ENCODE measurements at places on chromosomes 12 and 14.
A peak's percentile ranks its signal among the peaks of the same experiment; 100 is the strongest.

- H3K36me3 ChIP-seq, result no peaks in the 10 kb centered on the region
- DNase-seq, result no peak
- no peak overlapping the region for H3K27ac ChIP-seq
- H3K4me3 ChIP-seq, result no peak overlapping the region
- H3K4me1 ChIP-seq, result peaks cover 29% of the 10 kb centered on the region
Measured at GRCh38 chr12:46388427-46389021, 16.0 kb upstream of the SLC38A2 start.

GRCh38 chr14:100078997-100079725 is 13.9 kb downstream of the EVL start:
- peak overlapping the region; percentile 95 for H3K27ac ChIP-seq
- peak overlapping the region; percentile 80 for H3K4me3 ChIP-seq
- DNase-seq, result peak; percentile 93

GRCh38 chr14:23538050-23538718 is 13.4 kb downstream of the ZFHX2 start:
- H3K27ac ChIP-seq, result no peak overlapping the region
- no peak for DNase-seq
- no peaks in the 10 kb centered on the region for H3K36me3 ChIP-seq
- no peak overlapping the region for H3K4me3 ChIP-seq
- no peaks in the 10 kb centered on the region for H3K4me1 ChIP-seq
- no peaks in the 10 kb centered on the region for H3K27me3 ChIP-seq

- no peak for DNase-seq
- H3K27ac ChIP-seq, result peak overlapping the region; percentile 76
- no peaks in the 10 kb centered on the region for H3K36me3 ChIP-seq
- H3K4me1 ChIP-seq, result peaks cover 92% of the 10 kb centered on the region
Measured at GRCh38 chr14:73744874-73745529, 30.8 kb upstream of the PNMA1 start.

DNA sequence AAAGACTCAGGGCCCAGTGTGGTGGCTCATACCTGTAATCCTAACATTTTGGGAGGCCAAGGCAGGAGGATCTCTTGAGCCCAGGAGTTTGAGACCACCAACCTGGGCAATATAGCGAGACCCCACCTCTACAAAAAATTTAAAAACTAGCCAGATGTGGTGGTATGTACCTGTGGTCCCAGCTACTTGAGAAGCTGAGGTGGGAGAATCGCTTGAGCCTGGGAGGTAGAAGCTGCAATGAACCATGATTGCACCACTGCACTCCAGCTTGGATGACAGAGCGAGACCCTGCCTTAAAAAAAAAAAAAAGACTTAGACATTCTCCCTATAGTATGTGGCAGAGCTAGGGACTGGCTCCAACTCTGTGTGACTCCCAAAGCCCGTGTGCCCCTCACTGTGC is 2.9 kb downstream of the UBE3B start:
- no peak for DNase-seq
- peaks cover 33% of the 10 kb centered on the region for H3K4me1 ChIP-seq
- H3K36me3 ChIP-seq, result peaks cover 23% of the 10 kb centered on the region
- no peaks in the 10 kb centered on the region for H3K27me3 ChIP-seq
- no peak overlapping the region for H3K27ac ChIP-seq

DNA sequence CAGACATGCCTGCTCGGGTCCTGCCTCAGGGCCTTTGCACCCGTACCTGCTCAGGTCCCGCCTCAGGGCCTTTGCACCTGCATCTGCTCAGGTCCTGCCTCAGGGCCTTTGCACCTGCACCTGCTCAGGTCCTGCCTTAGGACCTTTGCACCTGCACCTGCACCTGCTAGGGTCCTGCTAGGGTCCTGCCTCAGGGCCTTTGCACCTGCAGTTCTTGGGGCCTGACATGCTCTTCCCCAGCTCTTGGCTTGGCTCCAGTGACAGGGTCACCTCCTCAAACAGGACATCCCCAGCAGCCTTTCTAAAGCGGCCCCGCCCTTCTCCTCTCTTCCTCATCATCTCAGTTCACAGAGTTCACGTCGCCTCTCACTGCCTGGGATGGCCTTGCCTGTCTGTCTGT is 54.9 kb upstream of the NCOR2 start:
- no peak overlapping the region for H3K27ac ChIP-seq
- H3K4me3 ChIP-seq, result no peak overlapping the region
- H3K36me3 ChIP-seq, result no peaks in the 10 kb centered on the region
- no peaks in the 10 kb centered on the region for H3K27me3 ChIP-seq
- H3K4me1 ChIP-seq, result no peaks in the 10 kb centered on the region

DNA sequence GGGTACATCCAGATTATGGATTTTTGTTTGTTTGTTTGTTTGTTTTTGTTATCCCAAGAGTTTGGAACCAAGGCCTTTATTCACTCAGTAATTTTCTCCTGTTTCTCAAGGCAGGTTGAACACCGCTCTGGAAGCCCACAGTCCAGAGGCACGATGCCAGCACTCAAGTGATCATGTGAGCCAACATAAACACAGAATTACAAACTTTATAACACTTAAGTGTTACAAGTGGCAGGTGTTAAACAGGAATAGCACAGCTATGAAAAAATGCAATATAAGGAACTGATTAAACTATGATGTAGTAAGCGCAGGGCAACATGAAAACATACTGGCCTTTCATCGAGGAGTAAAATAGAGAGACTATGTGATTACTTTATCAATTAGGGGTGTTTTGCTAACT is 1885.8 kb upstream of the SEL1L start:
- no peak overlapping the region for H3K27ac ChIP-seq
- no peaks in the 10 kb centered on the region for H3K27me3 ChIP-seq
- H3K36me3 ChIP-seq, result no peaks in the 10 kb centered on the region
- H3K4me1 ChIP-seq, result no peaks in the 10 kb centered on the region
- H3K4me3 ChIP-seq, result no peak overlapping the region
- no peak for DNase-seq

DNA sequence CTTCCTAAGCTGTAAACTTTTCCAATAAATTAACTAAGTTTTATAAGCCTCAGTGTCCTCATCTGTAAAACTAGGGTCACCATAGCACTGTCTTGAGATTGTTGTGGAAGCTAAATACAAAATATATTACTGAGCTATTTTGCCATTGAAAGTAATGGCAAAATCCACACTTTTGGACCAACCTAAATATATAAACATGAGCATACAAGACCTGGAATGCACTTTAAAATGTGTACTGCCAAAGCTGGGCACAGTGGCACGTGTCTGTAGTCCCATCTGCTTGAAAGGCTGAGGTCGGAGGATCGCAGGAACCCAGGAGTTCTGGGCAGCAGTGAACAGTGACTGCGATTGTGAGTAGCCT is 29.8 kb upstream of the SINHCAF start:
- no peak overlapping the region for H3K4me3 ChIP-seq
- no peak overlapping the region for H3K27ac ChIP-seq
- H3K27me3 ChIP-seq, result no peaks in the 10 kb centered on the region
- DNase-seq, result no peak

- H3K4me3 ChIP-seq, result no peak overlapping the region
- H3K4me1 ChIP-seq, result no peaks in the 10 kb centered on the region
- no peak for DNase-seq
Measured at GRCh38 chr12:59040656-59041055, 120.4 kb upstream of the LRIG3 start.

- DNase-seq, result no peak
- no peak overlapping the region for H3K4me3 ChIP-seq
- H3K27me3 ChIP-seq, result no peaks in the 10 kb centered on the region
- H3K36me3 ChIP-seq, result no peaks in the 10 kb centered on the region
- no peak overlapping the region for H3K27ac ChIP-seq
Measured at GRCh38 chr12:59031313-59031712, 111.0 kb upstream of the LRIG3 start.

DNA sequence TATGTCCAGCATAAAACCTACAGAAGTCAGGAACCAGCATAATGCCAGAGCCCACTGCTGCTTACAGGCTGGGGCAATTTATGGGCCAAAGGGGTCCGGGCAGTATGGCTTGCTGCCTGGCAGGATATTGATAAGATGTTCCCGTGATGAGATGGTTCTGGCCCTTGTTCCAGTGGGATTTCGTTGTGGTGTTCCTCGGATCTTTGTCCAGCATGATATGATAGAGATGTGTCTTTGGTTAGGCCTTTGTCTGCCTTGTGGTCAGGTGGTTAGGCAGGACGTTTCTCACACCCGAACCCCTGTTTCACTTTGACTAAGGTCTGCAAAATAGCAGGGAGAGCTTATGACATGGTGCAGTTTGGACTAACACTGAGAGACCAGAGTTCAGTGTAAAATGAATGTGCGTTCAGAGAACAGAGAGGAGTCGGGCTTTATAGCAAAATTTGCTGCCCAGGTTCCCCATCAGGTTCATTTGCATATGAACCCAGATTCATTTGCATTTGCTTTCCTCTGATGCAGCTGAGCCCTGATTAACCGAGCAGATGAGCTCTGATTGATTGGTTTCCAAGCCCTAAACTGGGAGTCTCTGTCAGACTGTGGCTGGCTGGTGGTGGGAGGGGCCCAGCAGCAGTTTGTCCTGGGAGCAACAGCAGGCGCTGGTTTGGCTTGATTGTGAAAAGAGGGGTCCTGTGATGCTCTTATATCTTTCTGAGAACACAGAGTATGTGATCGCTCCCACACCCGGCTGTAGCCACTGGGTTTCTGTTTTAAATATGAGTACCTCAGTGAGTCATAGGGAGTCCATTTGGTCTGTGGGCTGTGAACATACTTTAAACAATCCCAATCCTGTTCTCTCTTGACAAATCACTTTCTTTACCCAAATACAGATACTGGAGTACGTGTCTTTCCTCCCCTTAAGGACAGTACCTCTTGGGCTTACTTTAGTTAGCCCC is 156.3 kb upstream of the PZP start:
- peaks cover 22% of the 10 kb centered on the region for H3K4me1 ChIP-seq
- DNase-seq, result peak; percentile 86
- H3K36me3 ChIP-seq, result no peaks in the 10 kb centered on the region

DNA sequence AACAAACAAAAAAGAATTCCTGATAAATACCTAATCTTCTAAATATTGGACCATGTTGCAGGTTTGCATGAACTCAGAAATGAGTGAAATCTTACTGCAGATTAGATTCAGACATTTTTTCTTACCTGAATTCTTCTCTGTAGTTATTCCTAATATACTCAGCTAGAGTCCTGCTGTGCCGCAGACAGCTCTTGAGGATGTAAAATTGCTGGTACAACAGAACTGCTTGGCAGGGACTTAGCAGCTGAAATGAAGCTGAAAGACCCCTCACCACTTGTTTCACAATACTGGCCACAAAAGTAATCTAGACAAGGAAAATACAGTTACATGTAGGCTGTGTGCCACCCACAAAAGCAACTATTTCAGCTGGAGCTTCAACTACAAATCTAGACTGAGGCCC is 48.3 kb upstream of the KICS2 start:
- no peak overlapping the region for H3K4me3 ChIP-seq
- H3K27me3 ChIP-seq, result no peaks in the 10 kb centered on the region
- no peak for DNase-seq
- no peaks in the 10 kb centered on the region for H3K4me1 ChIP-seq
- no peaks in the 10 kb centered on the region for H3K36me3 ChIP-seq

- H3K4me1 ChIP-seq, result no peaks in the 10 kb centered on the region
- no peak overlapping the region for H3K27ac ChIP-seq
- H3K36me3 ChIP-seq, result peaks cover 84% of the 10 kb centered on the region
- no peak for DNase-seq
- no peaks in the 10 kb centered on the region for H3K27me3 ChIP-seq
Measured at GRCh38 chr12:67299926-67300325, 30.8 kb downstream of the CAND1 start.

GRCh38 chr12:30792648-30793499 is 38.1 kb upstream of the CAPRIN2 start:
- no peak overlapping the region for H3K27ac ChIP-seq
- no peak for DNase-seq
- peaks cover 18% of the 10 kb centered on the region for H3K4me1 ChIP-seq

- H3K4me1 ChIP-seq, result peaks cover 10% of the 10 kb centered on the region
- H3K4me3 ChIP-seq, result no peak overlapping the region
- DNase-seq, result no peak
- H3K36me3 ChIP-seq, result no peaks in the 10 kb centered on the region
Measured at GRCh38 chr12:1920971-1921370, 2.5 kb upstream of the CACNA2D4 start.

DNA sequence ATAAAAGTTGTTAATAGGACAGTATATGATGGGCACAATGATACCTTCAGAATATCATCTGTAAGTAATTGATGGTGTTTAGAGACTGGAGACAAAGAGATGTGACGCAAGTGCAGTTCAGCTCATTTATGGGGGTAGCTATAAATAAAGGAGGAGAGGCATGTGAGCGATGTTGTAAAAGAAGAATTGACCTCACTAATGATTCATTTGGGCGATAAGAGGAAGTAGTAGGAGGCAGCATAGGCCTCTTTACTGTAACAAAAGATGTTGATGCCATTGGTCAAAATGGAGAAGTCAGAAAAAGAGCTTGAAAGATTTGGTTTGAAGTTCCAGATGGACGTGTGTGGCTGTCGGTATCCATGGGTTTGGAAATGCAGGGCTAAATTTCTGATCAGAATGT is 70.0 kb downstream of the FLRT2 start:
- H3K4me1 ChIP-seq, result no peaks in the 10 kb centered on the region
- no peaks in the 10 kb centered on the region for H3K36me3 ChIP-seq
- no peak overlapping the region for H3K4me3 ChIP-seq
- DNase-seq, result no peak
- H3K27ac ChIP-seq, result no peak overlapping the region

- no peak overlapping the region for H3K27ac ChIP-seq
- H3K4me1 ChIP-seq, result no peaks in the 10 kb centered on the region
- H3K36me3 ChIP-seq, result no peaks in the 10 kb centered on the region
- no peak overlapping the region for H3K4me3 ChIP-seq
Measured at GRCh38 chr12:15839041-15839440, 43.1 kb upstream of the STRAP start.

DNA sequence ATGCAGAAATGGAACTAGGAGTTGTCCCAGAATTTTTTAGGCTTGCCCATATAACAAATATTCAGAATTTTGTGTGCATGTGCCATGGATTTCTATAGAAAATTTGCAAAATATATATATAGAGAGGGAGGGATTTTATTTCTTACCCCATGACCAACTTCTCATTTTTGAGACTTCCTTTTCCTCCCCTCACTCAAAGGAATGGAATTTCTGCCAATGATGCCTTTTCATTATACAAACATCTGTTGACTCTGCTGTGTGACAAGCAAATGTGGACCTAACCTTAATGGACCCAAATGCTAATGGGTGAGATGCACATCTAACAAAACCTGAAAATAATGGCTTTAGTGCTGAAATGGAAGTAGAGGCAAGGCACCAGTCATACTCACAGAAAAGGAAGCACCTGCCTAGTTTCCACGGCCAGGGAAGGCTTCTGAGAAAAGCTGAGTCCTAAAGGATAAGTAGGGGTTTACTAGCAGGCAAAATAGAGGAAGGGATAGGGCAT is 3.6 kb upstream of the GNG2 start:
- H3K27ac ChIP-seq, result no peak overlapping the region
- H3K4me3 ChIP-seq, result no peak overlapping the region
- peaks cover 11% of the 10 kb centered on the region for H3K4me1 ChIP-seq
- H3K36me3 ChIP-seq, result no peaks in the 10 kb centered on the region
- DNase-seq, result no peak

- H3K27ac ChIP-seq, result no peak overlapping the region
- no peak for DNase-seq
- H3K36me3 ChIP-seq, result no peaks in the 10 kb centered on the region
- no peak overlapping the region for H3K4me3 ChIP-seq
- H3K4me1 ChIP-seq, result peaks cover 7% of the 10 kb centered on the region
- H3K27me3 ChIP-seq, result no peaks in the 10 kb centered on the region
Measured at GRCh38 chr12:100274291-100274690, 7.3 kb downstream of the SCYL2 start.

GRCh38 chr14:27686137-27686536 is 1080.5 kb upstream of the FOXG1 start:
- no peaks in the 10 kb centered on the region for H3K27me3 ChIP-seq
- no peak overlapping the region for H3K27ac ChIP-seq
- H3K4me3 ChIP-seq, result no peak overlapping the region

GRCh38 chr14:89660166-89660565 is 243.1 kb upstream of the FOXN3 start:
- no peak for DNase-seq
- no peaks in the 10 kb centered on the region for H3K27me3 ChIP-seq
- H3K4me3 ChIP-seq, result no peak overlapping the region
- no peaks in the 10 kb centered on the region for H3K4me1 ChIP-seq

Measured in CD4-positive, CD25-positive, alpha-beta regulatory T cell (primary cell).